ENCODE measurements at places on chromosomes 2 and 18. TPM values are rescaled to one million over a fixed set of nuclear protein-coding genes. Genes with fewer than 3 reads are reported as not detected.

SERPINB13 gene
- total RNA-seq = not detected

SERPINB11 gene
- total RNA-seq = not detected

IL36G gene
- total RNA-seq = not detected

LRRTM4 gene
- not detected for total RNA-seq

MLPH gene
- 14.2 TPM for total RNA-seq

CAPN14 gene
- total RNA-seq = 0.26 TPM

INPP5D gene
- 0.59 TPM for total RNA-seq

STK36 gene
- 39.1 TPM for total RNA-seq

BMP10 gene
- total RNA-seq = not detected

CDH2 gene
- total RNA-seq = 368 TPM

CENPA gene
- total RNA-seq = 2.7 TPM

IL36A gene
- not detected for total RNA-seq

CRYGD gene
- not detected for total RNA-seq

BCL11A gene
- total RNA-seq = 0.20 TPM

ADRA2B gene
- total RNA-seq = 14.9 TPM

ABCG8 gene
- total RNA-seq = not detected

PPP1R1C gene
- total RNA-seq = 0.07 TPM

MATN3 gene
- 3.4 TPM for total RNA-seq

WNT6 gene
- not detected for total RNA-seq

FHOD3 gene
- total RNA-seq = 7.0 TPM

GALR1 gene
- total RNA-seq = not detected

SRD5A2 gene
- not detected for total RNA-seq

DYNAP gene
- total RNA-seq = not detected

KCNG2 gene
- total RNA-seq = not detected

CERS6 gene
- 18.8 TPM for total RNA-seq

SPATA3 gene
- not detected for total RNA-seq

DLGAP1 gene
- total RNA-seq = 0.53 TPM

PJVK gene
- 2.5 TPM for total RNA-seq

ALPI gene
- total RNA-seq = not detected

FSIP2 gene
- 0.13 TPM for total RNA-seq

IL1F10 gene
- not detected for total RNA-seq

Data from smooth muscle cell of the pulmonary artery (primary cell).